CD8-positive, alpha-beta memory T cell (primary cell): ENCODE measurements at places on chromosomes 3 and 15.

GRCh38 chr15:61796056-61796455, 264.2 kb downstream of the VPS13C start:
- DNase-seq = no peak

DNA sequence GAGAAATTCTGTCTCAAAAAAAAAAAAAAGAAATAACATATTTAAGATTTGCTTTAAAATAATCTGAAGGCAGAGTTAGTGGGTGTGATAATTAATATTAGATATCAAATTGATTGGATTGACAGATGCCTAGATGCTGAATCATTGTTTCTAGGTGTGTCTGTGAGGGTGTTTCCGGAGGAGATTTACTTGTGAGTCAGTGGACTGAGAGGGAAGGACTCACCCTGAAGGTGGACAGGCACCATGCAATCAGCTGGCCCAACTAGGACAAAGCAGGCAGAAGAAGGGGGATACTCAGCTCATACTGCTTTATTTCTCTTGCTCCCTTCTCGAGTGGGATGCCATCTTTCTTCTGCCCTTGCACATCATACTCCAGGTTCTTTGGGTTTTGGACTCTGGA, 16.7 kb upstream of the RPL24 start:
- no peak for DNase-seq

DNA sequence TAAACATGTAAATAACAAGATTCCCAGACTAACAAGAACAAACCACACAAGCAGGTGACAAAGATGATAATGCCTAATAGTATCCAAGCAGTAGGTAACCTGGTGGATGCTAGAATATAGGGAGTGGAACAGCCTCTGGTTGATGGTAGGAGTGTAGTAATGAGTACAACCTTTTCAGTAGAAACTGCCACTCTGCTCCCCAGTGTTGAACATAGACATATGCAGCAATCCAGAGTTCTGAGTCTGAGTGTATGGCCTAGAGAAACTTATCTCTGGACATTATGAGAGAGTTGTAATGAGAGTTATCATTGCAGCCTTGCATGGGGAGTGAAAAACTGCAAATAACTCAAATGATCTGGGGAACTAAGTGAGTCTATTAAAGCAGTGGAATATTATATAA, 76.1 kb upstream of the ACAD9 start:
- DNase-seq = no peak

DNA sequence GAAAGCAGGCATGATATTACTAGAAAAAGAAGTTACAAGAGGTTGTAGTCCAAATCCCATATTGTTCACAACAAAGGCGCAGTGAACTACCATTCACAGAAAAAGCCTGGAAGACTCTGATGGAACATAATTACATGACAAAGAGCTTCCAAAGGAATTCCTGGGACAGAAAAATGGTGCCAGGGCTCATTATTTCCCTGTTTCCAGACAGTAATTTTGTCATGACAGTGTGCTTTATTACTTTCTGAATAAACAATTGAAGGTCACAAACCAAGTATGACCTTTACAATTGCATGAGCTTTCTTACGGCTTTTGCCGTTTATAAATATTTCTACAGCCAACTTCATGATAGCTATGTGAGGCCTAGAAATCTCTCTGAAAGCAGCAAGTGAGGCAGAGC, 61.0 kb downstream of the CYFIP1 start:
- DNase-seq = no peak

DNA sequence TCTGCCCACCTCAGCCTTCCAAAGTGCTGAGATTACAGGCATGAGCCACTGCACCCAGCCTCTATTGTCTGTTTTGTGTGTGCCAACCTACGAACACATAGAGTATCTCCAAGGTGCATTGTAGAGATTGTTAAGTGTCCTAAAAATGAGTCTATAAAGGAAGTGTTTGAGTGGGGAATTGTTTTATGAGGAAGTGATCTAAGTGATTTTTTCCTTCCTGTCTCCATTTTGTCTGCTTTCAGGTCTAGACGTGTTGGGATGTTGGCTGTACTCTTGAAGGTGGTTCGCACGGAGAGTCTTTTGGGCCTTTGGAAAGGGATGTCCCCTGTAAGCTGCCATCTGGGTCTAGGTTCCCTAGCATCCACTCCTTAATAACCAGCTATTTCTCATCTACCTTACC, 7.0 kb downstream of the SLC25A38 start:
- no peak for DNase-seq

GRCh38 chr3:126102530-126102951, 18.6 kb upstream of the SLC41A3 start:
- DNase-seq = no peak

- no peak for DNase-seq
Observed at GRCh38 chr3:129605922-129606635, 397 bp downstream of the PLXND1 start.

- no peak for DNase-seq
Observed at GRCh38 chr3:161551697-161552096, 55.1 kb downstream of the OTOL1 start.

DNA sequence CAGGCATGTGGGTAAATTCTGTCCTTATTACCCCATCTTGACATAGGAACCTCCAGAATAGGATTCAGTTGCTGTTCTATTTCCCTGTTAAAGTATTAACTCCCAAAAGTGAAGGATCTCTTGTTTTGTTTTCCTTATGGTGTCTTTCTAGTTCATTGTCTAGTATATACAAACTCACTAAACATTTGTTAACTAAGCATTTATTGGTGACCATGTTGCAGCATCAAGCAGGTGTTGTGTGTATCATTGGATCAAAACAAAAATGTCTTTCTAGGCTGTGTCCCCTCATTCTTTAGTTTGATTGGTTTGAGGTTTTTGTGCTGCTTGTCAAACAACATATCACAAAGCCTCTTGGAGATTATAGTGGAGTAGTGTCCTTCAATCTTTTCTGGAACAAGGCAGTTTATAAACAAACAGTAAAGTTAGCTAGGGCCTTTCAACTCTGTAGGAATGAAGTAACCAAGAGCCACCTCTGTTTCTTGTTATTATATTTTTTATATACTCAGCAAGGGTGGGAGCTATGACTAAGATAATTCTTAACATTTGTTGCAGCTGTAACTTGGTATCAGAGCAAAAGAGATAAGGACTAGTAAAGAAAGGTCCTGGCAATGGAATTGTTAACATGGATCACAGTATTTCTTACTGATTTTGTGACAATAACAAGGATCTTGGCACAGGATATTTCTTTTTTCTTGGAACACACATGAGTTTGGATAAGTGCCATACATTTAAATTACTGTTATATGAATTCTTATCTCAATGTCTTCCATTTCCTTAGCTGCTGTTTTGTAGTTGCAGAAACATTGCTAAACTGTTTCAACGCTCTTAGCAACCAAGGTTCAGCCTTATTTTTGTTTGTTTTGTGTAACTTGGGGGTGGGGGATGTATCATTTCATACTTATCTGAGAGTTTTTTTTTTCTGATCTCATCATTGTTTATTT, 49.3 kb downstream of the TMOD3 start:
- no peak for DNase-seq

DNA sequence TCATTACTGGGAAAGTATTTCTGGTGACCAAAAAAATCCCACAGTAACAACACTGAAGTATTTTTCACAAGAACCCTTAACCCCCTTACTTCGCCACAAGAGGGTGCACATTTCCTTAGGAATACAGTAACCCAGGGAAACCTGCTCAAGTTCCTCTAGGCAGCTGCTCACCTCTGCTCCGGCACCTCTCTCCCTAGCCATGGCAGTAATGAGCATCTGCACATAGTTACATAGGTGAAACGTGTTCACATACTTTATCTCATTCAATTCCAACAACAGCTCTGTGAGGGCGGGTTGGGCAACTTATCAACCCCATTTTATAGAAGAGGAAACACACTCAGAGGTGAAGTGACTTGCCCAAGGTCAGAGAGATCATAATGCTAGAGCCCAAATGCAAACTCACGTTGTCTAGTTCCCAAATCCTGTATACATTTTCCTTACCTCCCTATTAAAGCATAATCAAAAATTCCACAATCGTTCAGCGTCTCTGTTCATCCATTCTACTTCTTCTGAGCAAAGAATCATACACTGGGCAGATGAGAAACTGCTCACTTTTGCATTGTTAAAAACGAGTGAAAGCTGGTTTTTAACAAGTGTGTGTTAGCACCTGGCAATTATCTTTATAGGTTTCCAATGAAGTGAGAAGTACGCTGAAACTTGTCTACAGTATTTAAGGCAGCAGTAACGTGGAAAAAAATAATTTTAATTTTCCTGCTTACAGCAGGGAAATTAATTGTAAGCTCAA, 90.7 kb downstream of the IGF2BP2 start:
- DNase-seq = no peak

GRCh38 chr3:22496641-22497040, 706.5 kb upstream of the UBE2E2 start:
- DNase-seq = no peak

GRCh38 chr3:72591522-72592421, 256.5 kb downstream of the SHQ1 start:
- no peak for DNase-seq

DNA sequence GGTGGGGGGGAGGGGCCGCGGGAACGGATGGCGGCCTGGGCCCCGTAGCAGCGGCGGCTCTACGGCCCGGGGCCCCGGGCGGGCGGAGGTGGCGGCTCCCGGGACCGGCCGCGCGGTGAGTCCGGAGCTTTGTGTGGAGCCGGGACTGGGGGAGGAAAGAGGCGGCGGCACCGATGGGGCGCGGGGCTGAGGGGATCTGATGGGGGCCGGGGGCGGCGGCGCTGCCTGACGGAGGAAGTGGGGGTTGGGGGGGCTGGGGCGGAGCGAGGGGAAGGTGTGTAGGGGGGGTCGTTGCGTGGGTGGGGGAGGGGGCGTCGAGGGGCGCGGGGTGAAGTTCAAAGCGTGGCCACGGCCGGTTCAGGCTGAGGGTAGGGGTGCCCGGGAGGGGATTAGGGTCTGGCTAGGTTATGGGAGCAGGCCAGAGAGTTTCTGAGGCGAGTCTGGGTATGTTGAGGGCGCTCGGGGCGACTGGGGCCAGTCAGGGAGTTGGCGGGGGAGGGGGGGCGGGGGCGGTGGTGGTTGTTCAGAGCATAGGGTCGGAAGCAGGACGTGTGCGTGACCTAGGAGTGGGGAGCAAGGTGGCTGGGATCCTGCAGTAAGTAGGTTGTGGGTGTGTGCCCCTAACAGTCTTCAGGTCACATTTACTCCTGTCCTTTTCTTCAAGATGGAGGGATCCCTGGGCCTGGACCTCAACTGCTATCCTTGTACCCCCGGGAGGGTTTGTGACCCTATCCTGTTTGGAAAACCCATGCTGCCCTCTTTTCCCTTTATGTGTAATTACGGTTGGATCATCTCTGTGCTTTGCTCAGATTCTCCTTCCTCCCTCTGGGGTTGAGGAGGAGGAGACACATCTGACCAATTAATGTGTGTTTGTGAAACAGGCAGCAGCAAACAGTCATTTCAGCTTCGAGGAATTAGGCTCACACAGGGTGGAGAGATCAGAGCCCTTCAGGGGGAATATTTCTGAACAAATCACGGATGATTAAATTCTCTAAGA, 644 bp downstream of the ZNF609 start:
- peak; percentile 54 for DNase-seq

- DNase-seq = no peak
Observed at GRCh38 chr3:112126511-112126911, 6.5 kb downstream of the GCSAM start.
